ENCODE measurements at places on chromosomes 2 and 18.
A peak's percentile ranks its signal among the peaks of the same experiment; 100 is the strongest.

- no peak overlapping the region for H3K27ac ChIP-seq
- no peak overlapping the region for H3K4me3 ChIP-seq
- DNase-seq = no peak
- peaks cover 4% of the 10 kb centered on the region for H3K4me1 ChIP-seq
- no peaks in the 10 kb centered on the region for H3K27me3 ChIP-seq
Observed at GRCh38 chr2:10344105-10345066, 41.7 kb downstream of the HPCAL1 start.

- H3K27me3 ChIP-seq = no peaks in the 10 kb centered on the region
- no peaks in the 10 kb centered on the region for H3K36me3 ChIP-seq
- no peaks in the 10 kb centered on the region for H3K4me1 ChIP-seq
- DNase-seq = no peak
- H3K27ac ChIP-seq = no peak overlapping the region
- no peak overlapping the region for H3K4me3 ChIP-seq
Observed at GRCh38 chr2:6730003-6730402, 135.7 kb downstream of the CMPK2 start.

DNA sequence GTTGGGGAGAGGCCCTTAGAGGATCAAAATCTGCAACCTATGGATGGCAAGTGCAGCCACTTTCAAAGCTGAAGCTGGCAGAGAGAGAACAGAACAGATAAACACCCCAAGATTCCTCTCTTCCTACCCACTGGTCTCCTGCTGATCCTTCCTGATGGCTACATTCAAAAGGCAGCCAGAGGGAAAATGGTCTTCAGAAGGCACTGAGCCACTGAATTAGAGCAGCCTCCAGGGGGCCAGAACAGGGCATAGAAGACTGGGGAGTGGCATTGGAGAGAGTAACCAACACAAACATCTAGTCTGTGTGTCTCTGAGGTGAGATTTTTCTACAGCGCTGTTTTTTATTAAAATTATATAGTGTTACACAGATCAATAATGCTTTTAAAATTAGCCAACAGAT, 432.6 kb downstream of the PARD3B start:
- H3K4me1 ChIP-seq = no peaks in the 10 kb centered on the region
- no peak overlapping the region for H3K4me3 ChIP-seq
- no peaks in the 10 kb centered on the region for H3K36me3 ChIP-seq

GRCh38 chr18:9079818-9080528, 22.5 kb upstream of the NDUFV2 start:
- DNase-seq = no peak
- no peak overlapping the region for H3K27ac ChIP-seq
- no peaks in the 10 kb centered on the region for H3K36me3 ChIP-seq

DNA sequence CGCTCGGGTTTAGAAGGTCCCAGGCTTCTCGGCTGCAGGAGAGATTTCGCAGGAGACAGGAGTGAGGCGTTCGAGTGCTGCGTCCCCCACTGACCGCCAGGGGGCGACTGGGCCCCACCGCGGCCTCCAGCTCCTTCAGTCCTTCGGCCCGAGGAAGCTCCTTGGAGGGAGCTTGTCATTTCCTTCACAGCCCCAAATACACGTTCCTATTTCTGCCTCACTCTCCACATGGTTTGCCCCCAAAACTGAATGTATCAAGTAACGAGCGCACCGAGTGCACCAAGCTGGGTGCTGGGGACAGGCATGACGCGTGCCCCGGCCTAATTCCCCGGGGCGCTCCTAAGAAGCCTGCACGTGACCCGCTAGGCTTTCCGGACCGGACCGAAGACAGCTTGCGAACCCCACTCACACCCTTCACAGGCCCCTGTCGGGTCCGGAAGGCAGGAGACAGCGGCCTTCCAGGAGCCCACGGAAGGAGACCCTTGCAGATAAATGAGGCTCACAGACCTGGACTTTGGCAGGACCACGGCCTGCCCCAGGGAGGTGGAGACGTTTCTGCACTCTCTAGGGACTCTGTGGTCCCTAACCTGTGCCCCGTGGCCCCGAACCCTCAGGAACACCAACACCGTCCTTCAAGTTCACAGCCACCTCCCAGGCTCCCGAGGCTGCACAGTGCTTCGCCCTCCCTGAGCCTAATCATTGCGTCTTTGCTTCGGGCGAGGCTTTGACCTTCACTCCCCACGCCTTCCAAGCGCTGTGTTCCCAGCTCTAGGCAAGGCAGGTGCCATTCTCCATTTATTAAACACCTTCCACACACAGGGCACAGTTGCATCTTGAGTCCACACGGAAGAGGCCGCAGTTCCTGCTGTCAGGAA, 13.0 kb upstream of the FAHD2A start:
- peak; percentile 44 for DNase-seq
- peaks cover 30% of the 10 kb centered on the region for H3K4me1 ChIP-seq
- no peak overlapping the region for H3K4me3 ChIP-seq
- H3K27ac ChIP-seq = no peak overlapping the region

DNA sequence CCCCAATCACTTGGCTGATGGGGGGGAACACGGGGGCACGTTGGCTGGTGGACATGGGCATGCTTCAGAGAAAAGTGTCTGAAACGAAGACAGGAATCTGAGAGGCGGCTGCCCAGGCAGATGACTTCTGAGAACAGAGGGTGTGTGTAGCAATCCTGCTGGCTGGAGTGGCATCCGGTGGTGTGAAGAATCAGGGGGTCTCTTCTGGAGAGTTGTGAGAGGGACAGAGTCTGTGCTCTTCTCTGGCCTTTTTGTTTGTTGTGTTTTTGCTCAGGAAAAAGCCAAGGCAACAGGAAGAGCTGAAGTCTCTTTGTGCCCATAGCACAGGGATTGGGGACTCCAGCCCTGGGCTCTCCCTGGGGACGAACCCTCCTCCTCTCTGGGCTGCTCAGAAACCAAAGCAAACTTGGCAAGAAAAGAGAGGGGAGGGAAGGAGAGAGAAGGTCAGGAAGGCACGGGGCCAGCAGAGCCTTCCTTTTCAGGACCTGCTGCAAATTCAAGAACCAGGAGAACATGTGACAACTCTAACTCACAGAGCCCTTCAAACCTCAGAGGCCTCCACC, 97.0 kb upstream of the SMAD2 start:
- no peak for DNase-seq
- H3K4me3 ChIP-seq = no peak overlapping the region
- no peaks in the 10 kb centered on the region for H3K27me3 ChIP-seq
- H3K4me1 ChIP-seq = no peaks in the 10 kb centered on the region

GRCh38 chr2:192126912-192127311, 67.8 kb downstream of the TMEFF2 start:
- no peaks in the 10 kb centered on the region for H3K4me1 ChIP-seq
- no peaks in the 10 kb centered on the region for H3K36me3 ChIP-seq
- no peak overlapping the region for H3K4me3 ChIP-seq
- no peaks in the 10 kb centered on the region for H3K27me3 ChIP-seq
- peak overlapping the region; percentile 33 for H3K27ac ChIP-seq
- DNase-seq = no peak

DNA sequence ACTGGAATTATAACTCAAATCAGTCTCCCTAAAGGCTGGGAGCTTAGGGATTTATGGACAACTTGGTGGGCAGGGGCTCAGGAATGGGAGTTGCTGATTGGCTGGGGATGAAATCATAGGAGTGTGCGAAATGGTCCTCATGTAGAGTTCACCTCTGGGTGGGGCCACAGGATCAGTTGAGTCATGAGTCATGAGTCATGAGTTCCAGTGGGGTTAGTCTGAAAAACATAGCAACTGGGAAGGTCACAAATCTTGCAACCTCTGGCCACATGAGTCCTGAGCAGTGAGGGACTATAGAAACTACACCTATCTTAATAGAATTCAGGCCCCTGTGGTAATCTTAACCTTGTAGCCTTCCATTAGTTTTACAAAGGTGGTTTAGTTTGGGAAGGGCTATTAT, 383.3 kb downstream of the RBM43 start:
- H3K27ac ChIP-seq = no peak overlapping the region
- DNase-seq = no peak
- H3K4me1 ChIP-seq = peaks cover 10% of the 10 kb centered on the region
- no peaks in the 10 kb centered on the region for H3K36me3 ChIP-seq

GRCh38 chr2:29977284-29977683, 55.9 kb upstream of the ALK start:
- no peak for DNase-seq
- H3K4me1 ChIP-seq = no peaks in the 10 kb centered on the region
- no peak overlapping the region for H3K27ac ChIP-seq
- H3K4me3 ChIP-seq = no peak overlapping the region
- no peaks in the 10 kb centered on the region for H3K36me3 ChIP-seq

GRCh38 chr2:201344663-201345366, 12.3 kb downstream of the FLACC1 start:
- H3K4me3 ChIP-seq = no peak overlapping the region
- no peaks in the 10 kb centered on the region for H3K4me1 ChIP-seq
- H3K36me3 ChIP-seq = no peaks in the 10 kb centered on the region
- no peak overlapping the region for H3K27ac ChIP-seq

DNA sequence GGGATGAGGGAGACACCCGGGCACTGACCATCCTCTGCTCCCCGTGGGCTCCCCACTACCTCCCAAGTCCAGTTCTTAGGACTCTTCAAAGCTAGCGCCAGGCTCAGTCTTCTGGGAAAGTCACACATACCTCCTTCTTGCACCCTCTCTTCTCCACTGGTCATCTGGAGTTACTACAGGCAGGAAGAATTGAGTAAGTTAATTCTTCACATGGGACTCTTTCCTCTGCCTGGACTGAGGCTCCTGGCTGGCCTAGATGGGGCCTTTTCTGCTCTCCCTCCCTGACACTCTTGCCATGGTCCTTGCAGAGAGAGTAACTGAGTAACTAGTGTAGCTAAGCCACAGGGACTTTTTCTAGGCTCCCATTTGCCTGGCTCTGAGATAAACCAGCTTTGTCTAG, 96.5 kb upstream of the CELF4 start:
- no peaks in the 10 kb centered on the region for H3K27me3 ChIP-seq
- H3K27ac ChIP-seq = no peak overlapping the region
- no peaks in the 10 kb centered on the region for H3K36me3 ChIP-seq
- H3K4me1 ChIP-seq = no peaks in the 10 kb centered on the region

DNA sequence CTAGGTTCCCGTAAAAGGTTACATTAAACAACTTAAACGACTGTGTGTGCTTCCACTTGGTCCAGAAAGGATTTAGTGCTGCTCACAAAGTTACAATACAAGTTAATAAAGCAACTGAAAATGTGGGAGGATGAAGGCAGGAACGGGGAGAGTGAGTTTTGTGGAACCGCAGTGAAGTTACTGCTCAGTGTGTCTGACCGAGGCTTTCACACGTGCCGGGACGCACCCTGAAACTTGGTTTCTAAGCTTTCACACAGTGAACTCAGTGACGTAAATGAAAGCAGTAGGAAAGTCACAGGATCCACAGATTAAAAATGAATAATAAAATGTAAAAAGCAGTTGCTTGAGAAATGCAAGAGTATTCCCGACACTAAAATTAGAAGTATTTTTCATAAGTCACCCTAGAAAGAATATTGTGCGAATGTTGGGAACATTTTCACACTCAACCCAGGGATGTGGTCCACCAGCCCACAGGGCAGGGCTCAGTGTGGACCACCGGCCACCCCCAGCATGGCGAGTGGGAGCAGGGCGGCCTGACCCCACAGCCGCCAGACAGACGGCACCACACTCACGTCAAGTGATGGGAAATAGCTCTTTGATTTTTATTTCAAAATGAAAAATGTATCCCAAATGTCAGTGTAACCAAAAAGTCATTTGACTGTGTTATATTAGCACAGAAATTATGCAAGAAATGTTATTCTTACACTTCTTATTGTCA, 32.6 kb upstream of the CHMP1B start:
- H3K4me3 ChIP-seq = no peak overlapping the region
- no peaks in the 10 kb centered on the region for H3K4me1 ChIP-seq
- no peak overlapping the region for H3K27ac ChIP-seq
- H3K27me3 ChIP-seq = no peaks in the 10 kb centered on the region

DNA sequence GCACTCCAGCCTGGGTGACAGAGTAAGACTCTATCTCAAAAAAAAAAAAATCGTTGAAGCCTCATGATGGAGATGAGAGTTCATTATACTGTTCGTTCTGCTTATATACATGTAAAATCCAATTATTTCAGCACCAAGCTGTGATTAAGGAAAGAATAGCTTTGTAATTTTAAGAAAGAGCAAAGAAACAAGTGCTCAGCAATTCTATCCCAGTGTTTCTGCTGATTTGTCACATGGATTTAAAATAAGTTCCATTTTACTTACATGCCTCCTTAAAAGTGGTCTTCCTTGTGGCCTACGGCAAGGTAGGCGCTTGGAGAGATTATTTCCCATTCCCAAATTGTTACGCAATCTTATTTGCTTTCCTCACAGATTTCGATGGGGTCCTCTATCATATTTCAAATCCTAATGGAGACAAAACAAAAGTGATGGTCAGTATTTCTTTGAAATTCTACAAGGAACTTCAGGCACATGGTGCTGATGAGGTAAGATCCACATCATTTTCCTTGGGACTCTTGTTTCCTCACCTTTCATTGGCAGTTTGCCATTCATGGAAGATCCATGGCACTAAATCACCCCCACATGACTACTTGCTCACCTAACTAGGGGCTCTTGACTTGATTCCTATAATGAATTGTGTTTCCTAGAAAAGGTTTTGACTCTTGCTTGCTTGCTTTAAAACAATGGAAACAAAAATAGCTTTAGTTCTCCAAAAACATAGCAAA, 11.5 kb downstream of the ARPC2 start:
- H3K4me1 ChIP-seq = peaks cover 61% of the 10 kb centered on the region
- no peaks in the 10 kb centered on the region for H3K27me3 ChIP-seq
- H3K36me3 ChIP-seq = no peaks in the 10 kb centered on the region

DNA sequence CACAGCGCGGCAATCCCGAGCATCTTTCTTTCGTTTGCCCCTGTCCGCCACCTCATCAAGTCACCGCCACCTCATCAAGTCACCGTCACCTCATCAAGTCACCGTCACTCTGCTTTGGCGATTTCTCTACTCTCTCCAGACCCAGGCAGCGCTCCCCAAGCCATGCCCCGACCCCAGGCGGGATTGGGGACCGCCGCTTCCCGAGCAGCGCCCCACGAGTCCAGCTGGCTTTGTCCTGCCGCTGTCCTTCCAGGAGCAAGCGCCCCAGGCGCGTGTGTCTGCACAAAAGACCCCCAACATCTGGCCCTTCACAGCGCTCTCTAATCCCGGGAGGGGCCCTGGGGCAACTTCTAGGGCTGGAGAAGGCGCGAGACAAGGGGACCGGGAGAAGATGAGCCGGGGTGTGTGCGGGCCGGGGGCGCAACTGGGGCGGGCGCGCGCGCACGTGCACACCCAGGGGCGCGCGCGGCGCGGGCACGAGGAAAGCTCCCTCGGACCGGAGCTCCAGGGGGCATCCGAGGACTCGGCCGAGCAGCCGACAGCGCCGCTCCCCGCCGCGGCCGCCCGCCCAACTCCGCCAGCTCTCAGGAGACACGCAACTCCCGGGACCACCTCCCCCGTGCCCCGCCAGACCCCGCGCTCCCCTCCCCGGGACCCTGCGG, 633 bp upstream of the RNF152 start:
- H3K27ac ChIP-seq = peak overlapping the region; percentile 88
- H3K4me1 ChIP-seq = peaks cover 32% of the 10 kb centered on the region
- DNase-seq = no peak
- H3K27me3 ChIP-seq = peaks cover 6% of the 10 kb centered on the region
